ENCODE measurements at places on chromosomes 13 and 19.

DNA sequence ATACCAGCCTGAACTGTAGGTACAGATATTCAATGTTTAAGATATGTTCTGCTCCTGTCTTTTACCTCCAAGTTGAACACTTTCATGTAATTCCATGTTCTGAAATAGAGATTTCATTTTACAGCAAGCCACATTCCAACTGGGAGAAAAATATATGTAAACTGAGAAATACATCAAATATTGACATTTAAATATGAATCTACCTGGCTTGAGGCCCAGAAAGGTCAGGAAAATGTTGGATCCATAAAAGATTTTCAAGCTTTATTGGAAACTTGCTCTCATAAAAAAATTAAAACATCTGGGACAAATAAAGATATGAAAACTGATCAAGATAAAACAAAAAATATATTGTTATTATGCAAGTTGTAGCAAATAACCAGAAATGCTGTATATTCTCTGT is 1078.7 kb upstream of the ATXN8OS start:
- no peak for DNase-seq

DNA sequence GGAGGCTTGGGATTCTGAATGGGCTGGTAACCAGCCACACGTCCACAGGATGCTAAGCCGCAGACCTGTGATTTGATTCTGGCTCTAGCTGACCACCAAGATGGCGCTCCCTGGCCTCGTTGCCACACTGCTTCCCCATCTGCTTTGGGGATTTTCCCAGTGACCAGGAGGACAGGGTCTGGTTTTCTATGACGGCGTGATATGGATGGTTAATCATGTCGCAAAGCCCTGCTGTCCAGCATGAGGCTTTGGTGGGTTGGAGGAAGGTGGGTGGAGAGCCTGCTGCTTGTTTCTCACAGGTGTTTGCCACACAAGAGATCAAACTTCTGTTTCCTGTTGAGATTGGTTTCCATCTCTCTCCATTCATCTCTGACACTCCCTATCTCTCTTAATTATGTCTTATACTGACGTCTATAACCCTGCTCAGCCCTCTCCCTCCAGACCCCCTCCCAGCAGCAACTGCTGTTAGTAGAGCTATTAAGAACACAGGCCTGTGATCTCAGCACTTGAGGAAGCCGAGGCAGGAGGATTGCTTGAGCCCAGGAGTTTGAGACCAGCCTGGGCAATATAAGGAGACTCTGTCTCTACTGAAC is 102.7 kb downstream of the SIPA1L3 start:
- DNase-seq: no peak

DNA sequence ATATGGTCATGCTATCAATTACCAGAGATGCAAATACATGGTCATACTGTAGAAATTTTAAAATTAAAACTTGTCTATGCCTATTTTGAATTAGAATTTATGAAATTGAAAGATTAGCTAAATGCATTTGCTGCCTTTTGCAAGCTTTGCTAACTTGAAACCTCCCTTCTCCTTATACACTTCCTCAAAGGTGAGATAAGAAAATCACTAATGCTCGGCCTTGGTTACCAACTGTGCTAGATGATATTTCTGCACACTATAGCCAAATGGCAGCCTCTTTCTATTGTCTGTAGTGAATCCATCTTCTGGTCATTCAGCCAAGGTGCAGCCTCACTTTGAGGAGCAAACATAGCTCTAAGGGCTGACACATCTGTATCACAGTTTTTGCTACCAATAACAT is 31.1 kb upstream of the MYCBP2 start:
- no peak for DNase-seq

DNA sequence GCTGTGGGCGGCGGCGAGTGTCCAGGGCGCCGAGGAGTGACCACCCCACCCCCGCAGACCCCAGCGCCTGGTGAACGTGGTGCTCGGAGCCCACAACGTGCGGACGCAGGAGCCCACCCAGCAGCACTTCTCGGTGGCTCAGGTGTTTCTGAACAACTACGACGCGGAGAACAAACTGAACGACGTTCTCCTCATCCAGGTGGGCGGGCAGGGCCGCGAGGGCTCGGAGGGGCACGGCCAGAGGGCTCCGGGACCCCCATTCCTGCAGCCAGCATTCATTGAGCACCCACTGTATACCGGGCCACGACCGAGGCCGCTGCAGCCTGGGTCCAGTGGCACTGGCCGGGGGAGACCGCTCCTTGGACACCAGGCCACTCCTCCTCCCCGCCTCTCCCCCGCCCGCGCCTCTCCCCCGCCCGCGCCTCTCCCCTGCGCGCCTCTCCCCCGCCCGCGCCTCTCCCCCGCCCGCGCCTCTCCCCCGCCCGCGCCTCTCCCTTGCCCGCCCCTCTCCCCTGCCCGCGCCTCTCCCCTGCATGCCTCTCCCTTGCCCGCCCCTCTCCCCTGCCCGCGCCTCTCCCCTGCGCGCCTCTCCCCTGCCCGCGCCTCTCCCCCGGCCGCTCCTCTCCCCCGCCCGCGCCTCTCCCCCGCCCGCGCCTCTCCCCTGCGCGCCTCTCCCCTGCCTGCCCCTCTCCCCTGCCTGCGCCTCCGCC is 3.2 kb downstream of the PRTN3 start:
- DNase-seq: peak; percentile 19

GRCh38 chr13:63190219-63190618 is 1774.6 kb upstream of the PCDH20 start:
- DNase-seq: no peak

DNA sequence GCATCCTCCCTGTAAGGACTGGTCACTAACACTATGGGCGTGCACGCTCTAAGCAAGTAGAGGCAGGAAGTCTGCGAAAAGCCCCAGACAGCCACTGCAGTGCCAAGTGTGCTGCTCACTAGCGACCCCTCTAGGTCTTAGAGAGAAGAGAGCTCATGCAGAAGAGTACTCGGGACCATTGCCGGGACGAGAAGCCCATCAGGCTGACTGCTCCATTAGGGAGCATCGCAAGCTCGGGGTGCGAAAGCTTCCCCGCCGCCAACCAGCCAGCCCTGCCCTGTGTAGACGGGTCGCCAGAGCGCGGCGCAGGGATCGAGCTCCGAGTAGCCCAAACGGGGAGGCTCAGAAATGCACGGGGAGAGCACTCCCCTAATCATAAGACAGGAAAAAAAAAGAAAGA is 16.6 kb downstream of the POU4F1 start:
- DNase-seq: no peak

GRCh38 chr13:108549934-108550333 is 79.5 kb upstream of the MYO16 start:
- no peak for DNase-seq

DNA sequence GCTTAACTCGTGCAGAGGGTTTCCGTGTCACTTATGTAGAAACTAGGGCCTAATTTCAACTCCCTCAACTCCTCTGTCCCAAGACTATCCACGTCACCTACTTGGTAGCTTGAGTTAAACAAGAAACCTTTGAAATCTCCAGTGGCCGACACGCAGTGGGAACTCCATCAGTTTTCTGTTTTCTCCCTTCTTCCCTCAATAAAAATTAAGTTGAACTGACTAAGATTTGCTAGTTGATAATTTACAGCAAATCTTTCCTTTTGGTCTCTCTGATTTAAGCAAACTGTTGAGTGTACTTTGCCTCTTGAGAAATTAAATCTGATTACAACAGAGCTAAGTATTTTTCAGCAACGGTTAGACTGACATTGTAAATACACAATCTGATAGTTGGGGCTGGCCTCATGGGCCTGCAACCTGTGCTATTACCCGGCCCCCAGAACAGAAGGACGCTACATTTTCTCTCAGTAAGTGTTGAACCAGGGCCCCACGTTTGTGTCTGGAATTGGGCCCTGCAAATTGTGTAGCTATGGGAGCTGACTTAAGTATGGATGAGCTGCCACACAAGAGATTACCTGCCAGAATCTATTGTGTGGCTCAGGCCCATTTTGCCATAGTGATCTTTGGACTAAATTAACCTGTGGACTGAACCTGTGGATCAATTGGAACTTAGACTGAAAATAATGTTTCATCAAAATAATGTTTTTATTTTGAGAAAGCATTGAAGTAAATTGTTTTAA is 708 bp upstream of the ESD start:
- DNase-seq: peak; percentile 17

DNA sequence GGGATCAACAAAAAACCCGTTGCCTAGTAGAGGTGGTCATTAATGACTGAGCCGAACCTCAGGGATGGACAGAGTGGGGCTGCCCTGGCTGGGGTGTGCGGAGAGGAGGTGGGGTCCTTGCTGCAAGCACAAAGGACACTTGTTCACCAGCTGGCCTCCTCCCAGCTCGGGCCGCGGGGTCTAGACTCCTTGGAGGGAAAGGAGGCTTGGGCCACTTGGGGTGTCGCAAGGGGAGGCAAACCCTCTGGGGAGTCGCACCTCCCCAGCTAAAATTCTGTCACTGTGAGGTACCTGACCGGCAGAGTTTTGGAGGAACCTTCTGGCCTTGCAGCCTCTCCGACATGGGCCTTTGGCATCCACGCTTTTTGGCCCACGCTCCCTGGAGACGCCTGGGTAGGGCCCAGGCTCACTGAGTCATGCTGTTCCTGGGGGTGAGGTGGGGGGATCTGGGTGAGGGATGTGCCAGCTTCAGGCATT is 8.2 kb downstream of the KLHL26 start:
- no peak for DNase-seq

DNA sequence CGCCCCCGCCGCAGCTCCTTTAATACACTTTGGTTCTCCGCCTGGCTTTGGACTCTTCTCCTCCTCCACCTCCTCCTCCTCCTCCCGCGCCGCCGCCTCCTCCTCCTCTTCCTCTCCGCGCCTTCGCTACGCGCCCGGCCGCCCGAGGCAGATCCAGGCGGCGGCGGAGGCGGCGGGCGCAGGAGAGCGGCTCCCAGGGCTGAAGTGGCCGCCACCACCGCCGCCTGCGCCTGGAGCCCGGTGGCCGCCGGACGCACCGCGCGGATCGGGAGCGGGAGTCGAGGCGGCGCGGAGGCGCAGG is at the start of gene ZIC2:
Gene ZIC2 (plus strand): TSS at position 50 of the 301 bp plus-strand sequence. CDS start 281 bp downstream, outside the sequence.
- no peak for DNase-seq

GRCh38 chr19:5128251-5128935 is 159.5 kb downstream of the KDM4B start:
- DNase-seq: no peak

- no peak for DNase-seq
Observed at GRCh38 chr13:99406799-99407201, 94.5 kb upstream of the TM9SF2 start.

- DNase-seq: no peak
Observed at GRCh38 chr13:20274466-20274865, 42.3 kb upstream of the GJB6 start.

DNA sequence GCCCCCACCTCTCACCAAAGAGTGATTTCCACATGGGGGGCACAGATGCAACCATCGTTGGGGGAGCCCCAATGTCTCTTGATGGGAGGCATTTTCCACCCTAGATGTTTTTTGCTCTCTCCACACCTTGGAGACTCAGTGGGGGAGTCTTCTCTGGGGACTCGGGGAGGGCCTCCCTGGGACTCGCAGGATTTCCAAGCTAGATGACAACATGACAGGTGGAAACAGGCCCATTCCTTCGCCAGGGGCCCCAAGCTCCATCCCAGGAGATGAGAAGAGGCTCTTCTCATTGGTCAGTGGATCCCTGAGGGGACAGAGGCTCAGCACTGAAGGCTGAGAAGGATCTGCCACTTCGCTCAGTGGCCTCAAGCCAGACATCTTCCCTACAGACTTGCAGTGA is 12.7 kb upstream of the KIR2DL4 start:
- DNase-seq: no peak

DNA sequence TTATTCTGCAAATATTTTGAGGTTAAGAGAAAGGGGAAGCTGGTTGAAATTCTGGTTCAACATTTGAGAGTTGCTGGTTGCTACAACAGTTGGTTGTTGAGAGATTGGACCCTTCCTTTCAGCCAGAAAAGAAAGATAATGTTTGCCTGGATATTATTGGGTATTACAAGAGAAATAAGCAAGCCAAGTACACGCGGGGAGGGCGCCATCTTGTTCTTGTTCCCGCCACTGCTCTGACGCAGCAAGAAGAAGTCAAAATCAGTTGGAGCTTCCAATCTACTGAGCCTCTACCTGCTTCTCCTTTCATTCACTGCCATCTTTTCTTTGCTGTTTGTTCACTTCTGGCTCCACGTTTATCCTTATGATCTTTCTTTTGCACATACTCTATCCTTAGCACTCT is 18.4 kb downstream of the BSPH1 start:
- DNase-seq: no peak

- no peak for DNase-seq
Observed at GRCh38 chr19:2511570-2511969, 35.6 kb downstream of the GADD45B start.

- DNase-seq: no peak
Observed at GRCh38 chr19:48556163-48556562, 4.2 kb downstream of the SULT2B1 start.

- no peak for DNase-seq
Observed at GRCh38 chr19:18170714-18171255, 2.8 kb upstream of the IFI30 start.

GRCh38 chr13:113545455-113545930 is 39.1 kb upstream of the TFDP1 start:
- no peak for DNase-seq

- no peak for DNase-seq
Observed at GRCh38 chr13:110920038-110920437, 5.2 kb upstream of the ANKRD10 start.

- no peak for DNase-seq
Observed at GRCh38 chr13:73369095-73369494, 310.3 kb downstream of the KLF5 start.

- no peak for DNase-seq
Observed at GRCh38 chr13:110294622-110295021, 12.3 kb downstream of the COL4A1 start.

GRCh38 chr13:113121183-113121927 is 1.2 kb upstream of the F10 start:
- DNase-seq: no peak

Data from NCI-H345 (cell line).